ENCODE measurements at places on chromosomes 6 and 20.

DNA sequence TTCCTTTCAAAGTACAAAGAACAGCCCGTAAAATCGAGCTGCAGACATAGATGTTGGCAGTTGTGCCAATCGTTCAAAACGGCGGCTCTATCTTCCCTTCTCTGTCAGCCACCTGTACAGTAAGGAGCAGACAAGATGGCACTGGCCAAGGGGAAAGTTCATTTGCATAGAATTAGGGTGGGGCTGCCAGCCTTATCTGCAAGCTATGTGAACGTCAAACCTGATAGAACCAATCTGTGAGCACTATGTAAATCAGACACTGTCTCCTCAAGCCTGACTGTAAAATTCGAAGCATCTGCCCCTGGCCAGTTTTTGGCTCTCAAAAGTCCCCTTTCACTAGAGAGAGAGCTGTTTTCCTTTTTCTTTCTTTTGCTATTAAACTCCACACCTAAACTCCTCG, 374.5 kb downstream of the EPM2A start:
- no peak for DNase-seq

GRCh38 chr20:21029341-21029740, 76.8 kb downstream of the LINC00237 start:
- no peak for DNase-seq

DNA sequence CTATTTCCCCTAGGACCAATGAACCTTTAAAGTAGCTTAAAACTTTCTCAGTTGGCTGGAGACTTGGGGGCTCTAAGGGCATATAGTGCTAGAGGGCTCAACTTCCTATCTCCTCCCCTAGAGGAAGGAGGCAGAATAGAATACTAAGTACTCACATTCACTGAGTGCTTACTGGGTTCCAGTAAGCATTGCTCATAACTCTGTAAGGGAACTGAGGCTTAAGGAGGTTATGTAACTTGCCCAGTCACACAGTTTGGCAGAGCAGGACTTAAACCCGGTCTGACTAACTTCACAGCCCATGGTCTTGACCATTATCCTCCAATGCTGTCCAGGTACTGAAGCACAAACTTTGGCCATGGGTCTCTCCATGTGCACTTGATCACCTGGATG, 12.5 kb downstream of the SESN1 start:
- DNase-seq = no peak

GRCh38 chr6:54085541-54085940, 25.7 kb upstream of the MLIP start:
- no peak for DNase-seq

DNA sequence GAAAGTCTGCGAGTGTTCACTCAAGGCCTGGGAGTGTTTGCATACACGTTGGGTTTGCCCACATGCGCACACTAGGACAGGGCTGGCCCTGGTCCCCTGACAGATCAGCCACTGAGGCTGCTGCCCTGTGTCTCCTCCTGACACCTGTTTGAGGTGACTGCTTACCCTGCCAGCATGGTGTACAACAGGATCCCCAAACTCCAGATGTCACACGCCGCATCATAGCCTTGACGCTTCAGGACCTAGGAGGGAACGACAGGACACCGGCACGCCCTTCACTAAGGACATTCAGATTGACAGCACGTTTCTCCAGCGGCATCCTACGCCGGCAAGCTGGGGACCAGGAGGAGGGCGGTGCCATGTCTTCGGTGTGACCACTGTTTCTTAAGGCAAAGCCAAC, 37.0 kb upstream of the MPC1 start:
- DNase-seq = no peak

DNA sequence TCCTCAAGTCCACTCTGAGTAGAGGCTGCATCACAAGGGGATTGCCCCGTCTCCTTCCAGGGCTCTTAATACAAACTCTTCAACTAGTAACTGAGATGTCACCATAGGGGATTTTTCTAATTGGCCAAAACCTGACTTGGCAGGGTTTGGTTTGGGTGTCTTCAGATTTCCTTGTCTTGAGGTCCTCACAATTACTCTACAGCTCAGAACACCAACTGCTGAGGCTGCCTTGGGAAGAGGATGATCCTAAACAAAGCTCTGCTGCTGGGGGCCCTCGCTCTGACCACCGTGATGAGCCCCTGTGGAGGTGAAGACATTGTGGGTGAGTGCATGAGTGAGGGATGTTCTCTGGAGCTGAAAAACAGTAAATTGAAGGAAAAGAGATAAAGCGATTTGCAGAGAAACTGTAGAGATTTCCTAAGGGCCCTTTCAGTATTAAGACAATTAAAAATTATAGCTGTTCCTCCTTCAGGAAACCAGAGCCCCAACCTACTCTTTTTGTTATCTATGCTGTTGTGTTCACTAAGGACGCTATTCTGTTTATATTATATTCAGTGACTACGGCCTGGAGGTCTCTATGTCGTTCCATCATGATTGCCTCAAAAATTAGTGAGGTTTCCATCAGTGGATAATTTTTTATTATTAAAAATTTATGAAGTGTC, at the start of gene HLA-DQA1:
Gene HLA-DQA1, plus strand, starts transcription at position 188 of the 662 bp plus-strand sequence. Its CDS starts 53 bp downstream, at position 241.
- no peak for DNase-seq

- no peak for DNase-seq
These were observed 67.5 kb upstream of the PBOV1 start for GRCh38 chr6:138285800-138286199.

GRCh38 chr20:44714701-44715498, at the start of gene CCN5:
Gene CCN5, plus strand, starts transcription at chr20:44715369. Its CDS starts 22 bp downstream, at chr20:44715391.
- DNase-seq = no peak

DNA sequence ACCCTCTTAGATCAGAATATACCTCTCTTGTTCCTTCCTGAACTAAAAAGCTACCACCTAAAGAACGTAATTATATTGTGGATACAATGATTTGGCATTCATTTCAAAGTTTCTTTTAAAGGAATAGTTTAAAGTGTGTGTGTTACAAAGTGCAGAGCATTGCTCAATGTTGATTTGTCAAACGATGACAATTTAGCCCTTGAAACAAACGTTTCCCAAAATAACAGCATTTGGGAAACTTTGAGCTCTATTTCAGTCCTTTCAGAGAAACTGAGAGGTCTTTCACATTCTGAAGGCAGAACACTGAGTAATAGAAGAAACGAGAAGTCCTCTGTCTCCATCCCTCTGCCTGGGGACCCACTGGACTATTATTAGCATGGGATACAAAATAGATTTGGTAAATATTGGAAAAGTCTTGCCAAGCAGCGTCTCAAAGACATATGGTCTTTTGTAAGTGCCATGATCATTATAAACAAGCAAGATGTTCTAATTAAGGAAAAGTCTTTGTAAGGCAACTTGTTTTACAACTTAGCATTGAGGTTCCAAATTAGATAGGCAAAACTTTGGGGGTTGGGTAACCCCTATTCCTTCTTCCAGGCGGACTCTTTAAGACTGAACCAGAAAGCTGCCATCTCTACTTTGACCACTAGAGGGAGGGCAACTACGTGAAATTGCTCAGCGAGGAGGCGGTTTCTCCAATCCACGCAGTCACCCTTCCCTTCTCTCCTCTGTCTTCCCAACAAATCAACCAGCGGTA, 208.8 kb downstream of the RNF144B start:
- DNase-seq = peak; percentile 4

DNA sequence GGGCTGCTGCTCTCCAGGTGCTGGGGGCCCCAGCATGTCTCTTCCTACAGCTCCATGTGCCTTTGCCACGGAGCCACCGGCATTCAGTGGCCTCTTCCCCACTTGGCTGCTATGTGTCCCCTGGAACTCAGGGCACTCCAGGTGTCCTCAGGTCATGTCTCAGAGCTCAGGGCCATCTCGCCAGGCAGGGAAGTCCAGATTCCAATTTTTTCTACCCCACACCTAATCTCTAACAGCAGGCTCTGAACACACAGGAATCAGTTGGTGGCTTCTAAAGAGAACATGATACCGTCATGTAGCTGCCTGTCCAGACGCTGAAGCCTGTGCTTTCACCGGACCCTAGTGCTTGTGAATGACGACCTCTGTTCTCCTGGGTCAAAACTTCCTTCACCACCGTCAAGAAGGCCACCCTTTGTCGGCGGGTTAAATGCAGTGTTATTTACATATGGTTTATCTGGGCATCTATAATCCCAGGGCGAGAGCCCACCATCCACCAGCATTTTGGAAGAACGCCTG, 4.2 kb upstream of the SLCO4A1 start:
- DNase-seq = no peak

DNA sequence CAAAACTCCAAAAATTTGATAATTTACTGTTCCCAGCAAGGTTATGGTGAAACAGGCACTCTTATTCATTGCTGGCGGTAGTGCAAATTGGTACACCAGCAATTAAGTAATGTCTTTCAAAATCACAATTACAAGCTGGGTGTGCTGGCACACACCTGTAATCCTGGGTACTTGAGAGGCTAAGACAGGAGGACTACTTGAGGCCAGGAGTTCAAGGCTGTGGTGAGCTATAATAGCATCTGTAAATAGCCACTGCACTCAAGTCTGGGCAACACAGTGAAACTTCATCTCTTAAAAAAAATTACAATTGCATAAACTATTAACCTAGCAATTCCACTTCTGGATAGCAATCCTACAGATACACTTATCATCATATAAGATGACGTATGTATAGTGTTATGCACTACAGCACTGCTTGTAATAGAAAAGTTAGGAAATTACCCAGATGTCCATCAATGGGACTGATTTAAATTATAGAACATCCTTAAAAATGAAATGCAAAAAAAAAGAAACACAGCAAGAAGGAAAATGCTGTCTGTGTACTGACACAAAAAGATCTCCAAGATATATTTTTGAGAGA, 31.4 kb downstream of the NCOA6 start:
- DNase-seq = no peak

GRCh38 chr6:160678744-160679401, 14.8 kb upstream of the LPA start:
- no peak for DNase-seq

GRCh38 chr6:30020626-30021025, 40.4 kb upstream of the POLR1H start:
- DNase-seq = no peak

DNA sequence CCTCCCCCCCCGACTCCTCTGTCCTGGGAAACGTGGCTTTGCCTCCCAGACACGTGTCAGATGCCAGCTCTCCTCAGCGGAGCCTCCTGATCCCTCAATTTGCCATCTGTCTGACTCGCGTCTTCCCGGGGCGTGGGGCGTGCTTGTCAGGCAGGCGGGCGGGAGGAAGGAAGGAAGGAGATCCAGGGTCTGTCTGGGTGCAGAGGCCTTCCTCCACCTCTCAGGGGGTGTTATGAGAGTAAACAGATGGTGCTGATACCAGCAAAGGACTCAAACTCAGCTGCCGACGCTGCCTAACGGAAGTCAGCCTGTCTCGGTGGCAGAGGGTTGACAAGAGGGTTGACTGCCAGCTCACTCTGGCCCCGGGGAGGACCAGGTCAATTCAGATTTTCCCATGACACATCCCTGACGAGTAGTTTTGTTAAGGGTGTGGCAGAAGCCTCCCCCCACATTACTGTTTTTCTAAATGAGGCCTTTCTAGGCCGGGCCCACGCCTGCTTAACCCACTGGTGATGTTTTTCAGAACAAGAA, 17.0 kb downstream of the UQCC2 start:
- peak; percentile 70 for DNase-seq

- DNase-seq = no peak
These were observed 97.4 kb downstream of the YTHDF1 start for GRCh38 chr20:63118303-63119120.

DNA sequence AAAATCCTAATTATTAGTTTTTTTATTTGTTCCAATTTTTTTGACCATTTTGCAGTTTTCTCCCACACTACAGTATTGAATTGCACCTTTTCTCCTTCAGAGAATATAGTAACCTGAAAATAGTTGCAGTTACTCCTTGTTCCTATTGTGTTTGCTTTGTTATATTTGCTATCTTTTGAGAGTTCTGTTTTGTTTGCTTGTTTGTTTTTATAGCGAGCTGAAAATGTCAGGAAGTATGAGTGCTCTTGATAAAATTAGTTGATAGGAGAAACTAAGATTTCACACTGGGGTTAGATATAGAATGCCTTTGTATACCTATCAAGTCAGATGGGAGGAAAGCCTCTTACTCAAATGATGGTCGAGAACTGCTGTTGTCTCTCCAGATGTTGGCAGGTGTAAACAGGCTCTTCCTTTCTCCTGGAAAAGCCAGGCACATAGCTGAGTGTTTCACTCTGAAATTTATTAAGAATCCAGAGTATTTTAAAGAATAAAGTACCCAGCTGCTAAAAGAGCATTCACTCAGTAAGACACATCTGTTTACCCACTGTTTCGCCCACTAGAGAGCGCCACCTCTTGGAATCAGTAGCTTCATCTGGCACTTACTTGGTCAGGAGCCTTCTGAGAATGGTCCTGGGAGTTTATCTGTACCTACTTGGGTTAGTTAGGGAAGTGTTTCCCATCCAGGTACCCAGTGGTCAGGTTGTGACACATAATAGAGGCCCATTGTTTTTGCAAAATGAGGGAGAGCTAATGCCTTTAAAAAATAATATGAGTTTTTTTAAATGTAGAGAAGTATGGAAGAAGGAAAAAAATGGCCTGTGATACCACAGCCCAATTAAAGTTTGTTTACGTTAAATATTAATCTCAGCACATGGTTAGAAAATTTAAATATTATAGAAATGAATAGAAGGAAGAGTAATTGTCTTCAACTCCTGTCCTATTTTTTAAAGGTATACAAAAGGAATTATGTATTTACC, 11.2 kb downstream of the NT5DC1 start:
- DNase-seq = no peak

GRCh38 chr6:90663873-90664272, 77.0 kb upstream of the MAP3K7 start:
- DNase-seq = no peak

GRCh38 chr6:82741996-82742385, 323.6 kb downstream of the UBE3D start:
- no peak for DNase-seq

DNA sequence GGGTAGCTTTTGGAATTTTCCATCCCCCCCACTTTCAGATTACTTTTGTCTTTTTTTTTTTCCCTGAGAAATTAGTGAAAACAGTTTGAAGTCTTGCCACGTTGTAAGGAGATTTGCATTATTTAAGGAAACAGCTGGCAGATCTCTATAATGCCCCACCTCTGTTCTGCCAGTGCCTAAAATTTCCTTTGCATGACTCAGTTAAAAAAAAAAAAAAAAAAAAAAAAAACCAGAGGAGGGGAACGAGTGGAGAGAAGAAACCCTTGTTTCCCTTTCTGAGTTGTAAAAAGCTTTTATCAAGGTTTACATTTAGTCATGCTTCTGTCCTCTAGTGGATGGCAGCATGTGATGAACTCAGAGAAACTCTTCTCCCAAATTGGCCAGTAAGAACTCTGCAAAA, 33.5 kb downstream of the CARMIL1 start:
- DNase-seq = no peak

- peak; percentile 69 for DNase-seq
These were observed 107.7 kb upstream of the PRND start for GRCh38 chr20:4613718-4614620.
